CD4-positive, alpha-beta T cell treated with Interleukin-1 beta for 1 hour (primary cell): ENCODE measurements at places on chromosomes 16 and 17.

DNA sequence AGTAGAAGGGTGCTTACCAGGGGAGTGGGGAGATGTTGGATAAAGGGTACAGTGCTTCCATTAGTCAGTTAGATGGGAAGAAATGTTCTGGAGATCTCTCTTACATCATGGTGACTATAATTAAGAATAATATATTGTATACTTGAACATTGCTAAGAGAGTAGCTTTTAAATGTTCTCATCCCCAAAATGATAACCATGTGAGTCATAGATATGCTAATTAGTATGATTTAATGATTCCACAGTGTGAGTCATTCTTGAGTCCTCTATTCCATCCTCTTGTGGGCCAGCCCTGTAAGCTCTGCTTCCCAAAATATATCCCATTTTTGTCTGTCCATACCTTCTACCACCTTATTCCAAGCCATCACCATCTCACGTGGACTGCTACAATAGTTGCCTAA lies 80.6 kb upstream of the CDH11 start:
- DNase-seq: no peak

DNA sequence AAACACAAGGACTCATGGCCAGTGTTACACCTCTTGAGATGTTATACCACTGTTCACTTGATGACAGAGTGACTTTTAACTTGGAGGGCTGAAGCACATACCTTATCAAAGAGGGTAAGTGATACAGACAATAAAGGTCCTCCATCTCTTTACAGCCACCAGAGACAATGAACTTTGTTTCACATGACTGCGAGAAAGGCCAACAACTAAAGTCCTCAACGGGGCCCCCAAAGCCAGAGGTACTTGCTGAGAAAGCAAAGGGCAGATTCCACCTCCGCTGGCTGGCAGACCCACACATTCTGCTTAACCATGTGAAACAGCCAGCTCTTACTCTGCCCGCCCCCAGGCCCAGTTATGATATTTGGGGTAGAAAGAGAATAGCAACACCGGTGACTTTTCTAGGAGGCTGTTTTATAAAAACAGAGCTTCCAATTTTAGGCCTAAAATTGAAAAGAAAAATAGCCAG lies 21.4 kb downstream of the DCUN1D3 start:
- no peak for DNase-seq

- no peak for DNase-seq
Observed at GRCh38 chr16:1494129-1494640, 1.0 kb downstream of the TELO2 start.

DNA sequence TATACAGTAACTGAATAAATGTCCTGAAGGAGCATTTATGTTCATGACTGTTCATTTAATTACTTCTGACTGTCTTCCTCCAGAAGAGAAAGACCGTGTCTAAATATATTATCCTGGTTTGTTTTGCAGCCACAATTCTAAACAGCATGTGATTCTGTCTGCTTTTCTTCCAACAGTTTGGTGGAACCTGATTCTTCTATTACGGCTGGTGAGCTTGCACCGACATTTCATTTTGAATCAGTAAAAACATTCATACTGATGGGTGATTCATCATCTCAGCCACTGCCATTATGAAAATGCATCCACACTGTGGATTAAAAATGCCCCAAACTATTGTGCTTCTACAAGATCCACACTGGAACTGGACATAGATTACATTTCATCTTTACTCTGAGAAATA lies 16.9 kb downstream of the KNOP1 start:
- no peak for DNase-seq

GRCh38 chr17:77037943-77038342 lies 102.8 kb upstream of the SEC14L1 start:
- no peak for DNase-seq

DNA sequence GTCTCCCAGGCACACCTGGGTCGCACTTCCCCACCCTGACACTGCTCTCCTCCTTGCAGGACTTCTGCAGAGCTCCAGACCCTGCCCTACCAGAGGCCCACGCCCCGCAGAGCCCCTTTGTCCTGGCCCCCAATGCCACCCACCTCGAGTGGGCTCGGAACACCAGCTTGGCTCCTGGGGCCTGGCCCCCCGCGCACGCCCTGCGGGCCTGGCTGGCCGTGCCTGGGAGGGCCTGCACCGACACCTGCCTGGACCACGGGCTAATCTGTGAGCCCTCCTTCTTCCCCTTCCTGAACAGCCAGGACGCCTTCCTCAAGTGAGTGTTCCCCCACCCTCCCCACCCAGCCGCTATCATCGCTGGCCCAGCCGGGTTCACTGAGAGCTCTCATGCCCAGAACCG lies 79.6 kb downstream of the MGAT5B start:
- DNase-seq: no peak

DNA sequence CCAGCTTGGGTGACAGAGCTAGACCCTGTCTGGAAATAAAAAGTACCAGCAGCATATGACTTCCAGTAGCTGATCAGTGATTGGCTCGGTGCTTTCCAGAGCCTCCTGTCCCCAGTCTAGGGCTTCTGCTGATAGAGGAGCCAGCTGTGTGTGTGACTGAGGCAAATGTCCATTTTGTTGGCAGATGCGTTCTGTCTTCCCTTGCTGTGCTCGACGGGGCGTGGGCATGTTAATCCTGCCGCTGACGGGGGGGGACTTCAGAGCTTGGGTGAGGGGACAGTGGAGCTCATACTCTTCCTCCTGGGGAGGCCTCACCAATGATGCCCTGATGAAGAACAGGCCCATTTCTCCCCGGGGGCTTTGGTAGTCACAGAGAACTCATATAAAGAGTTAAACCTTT lies 14.6 kb downstream of the KCTD2 start:
- no peak for DNase-seq

DNA sequence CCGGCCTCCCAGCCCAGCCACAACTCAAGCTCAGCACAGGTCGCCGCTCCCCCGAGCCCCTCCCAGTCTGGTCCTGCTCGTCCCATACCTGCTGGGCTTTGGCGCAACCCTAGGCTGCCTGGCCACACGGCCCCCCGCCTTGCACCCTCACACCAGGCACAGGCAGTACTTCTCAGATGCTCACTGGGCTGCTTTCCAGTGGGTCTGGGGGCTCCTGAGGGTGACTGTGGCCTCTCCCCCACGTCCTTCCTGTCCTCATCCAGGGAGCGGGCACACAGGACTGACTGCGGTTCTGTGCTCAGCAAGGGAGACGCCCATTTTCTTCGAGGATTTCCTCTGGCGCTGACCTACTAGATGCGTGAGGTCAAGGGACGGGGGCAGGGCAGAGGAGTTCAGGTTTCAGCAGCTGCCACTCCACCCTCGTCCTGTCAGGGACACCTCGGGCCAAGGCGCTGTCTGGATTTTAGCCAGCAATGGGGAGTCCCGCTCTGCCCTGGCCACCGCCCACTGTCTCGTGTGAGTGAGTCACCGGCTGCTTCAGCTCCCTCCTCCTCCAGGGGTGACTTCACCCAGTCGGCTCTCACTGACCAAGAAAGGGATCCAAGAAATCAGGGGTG lies 115.8 kb downstream of the NPIPB11 start:
- peak; percentile 59 for DNase-seq

- DNase-seq: no peak
Observed at GRCh38 chr17:61208301-61209105, 191.1 kb upstream of the TBX2 start.

DNA sequence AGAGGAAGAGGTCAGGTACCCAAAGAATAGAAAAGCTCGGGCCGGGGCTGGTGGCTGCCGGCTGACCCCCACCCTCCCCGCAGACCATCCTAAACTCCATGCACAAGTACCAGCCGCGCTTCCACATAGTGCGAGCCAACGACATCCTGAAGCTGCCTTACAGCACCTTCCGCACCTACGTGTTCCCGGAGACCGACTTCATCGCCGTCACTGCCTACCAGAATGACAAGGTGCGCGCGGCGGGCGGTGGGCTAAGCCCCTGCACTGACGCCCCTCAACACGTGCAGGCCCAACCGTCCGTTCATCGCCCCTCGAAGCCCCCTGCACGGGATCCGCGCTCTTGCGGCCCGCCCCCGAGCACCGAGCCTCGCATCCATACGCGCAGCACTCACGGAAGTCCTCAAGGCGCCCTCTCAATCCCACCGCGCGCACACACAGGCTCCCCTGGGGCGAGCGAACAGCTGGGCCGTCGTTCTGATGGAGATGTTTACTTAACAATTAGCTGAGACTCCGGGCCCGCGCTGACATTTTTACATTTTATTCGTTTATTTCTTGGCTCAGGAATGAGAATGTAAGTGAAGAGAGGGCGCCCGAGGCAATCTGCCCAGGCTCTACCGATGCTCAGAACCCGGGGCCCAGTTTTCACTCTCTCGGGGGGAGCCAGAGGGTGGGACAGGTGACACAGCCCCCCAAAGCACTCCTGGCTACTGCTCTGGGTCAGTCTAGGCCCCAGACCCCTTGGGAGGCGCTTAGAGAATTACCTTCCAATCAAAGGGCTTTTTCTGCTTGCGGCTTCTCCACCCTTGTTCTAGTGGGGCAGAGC lies 3.5 kb downstream of the TBX2 start:
- no peak for DNase-seq

DNA sequence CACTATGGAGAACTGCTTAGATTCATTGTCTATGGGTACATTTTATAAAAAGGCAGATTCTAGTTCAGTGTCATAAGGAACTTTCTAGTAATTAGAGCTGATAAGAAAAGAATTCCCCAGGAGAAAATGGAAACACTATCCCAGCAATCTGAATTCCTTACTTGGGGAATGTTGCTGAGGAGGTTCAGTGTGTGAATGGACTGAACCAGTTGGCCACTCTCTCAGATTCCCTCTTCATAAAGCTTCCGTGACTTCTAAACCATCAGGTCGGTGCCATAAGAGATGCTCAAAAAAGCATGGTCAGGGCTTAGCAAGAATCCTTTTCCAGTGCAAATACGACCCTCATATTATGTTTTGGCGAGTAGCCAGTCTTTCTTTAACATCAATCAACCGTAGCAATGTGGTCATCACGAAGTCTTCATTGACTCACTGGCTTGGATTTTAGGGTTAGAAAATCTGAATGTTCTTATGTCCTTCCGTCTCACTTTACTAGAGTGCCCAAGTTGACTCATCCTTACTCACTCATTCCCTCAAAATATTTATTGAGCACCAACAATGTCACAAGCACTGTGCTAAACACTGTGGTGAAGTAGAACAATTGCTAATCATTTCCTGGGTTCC lies 102.7 kb upstream of the HLF start:
- no peak for DNase-seq

DNA sequence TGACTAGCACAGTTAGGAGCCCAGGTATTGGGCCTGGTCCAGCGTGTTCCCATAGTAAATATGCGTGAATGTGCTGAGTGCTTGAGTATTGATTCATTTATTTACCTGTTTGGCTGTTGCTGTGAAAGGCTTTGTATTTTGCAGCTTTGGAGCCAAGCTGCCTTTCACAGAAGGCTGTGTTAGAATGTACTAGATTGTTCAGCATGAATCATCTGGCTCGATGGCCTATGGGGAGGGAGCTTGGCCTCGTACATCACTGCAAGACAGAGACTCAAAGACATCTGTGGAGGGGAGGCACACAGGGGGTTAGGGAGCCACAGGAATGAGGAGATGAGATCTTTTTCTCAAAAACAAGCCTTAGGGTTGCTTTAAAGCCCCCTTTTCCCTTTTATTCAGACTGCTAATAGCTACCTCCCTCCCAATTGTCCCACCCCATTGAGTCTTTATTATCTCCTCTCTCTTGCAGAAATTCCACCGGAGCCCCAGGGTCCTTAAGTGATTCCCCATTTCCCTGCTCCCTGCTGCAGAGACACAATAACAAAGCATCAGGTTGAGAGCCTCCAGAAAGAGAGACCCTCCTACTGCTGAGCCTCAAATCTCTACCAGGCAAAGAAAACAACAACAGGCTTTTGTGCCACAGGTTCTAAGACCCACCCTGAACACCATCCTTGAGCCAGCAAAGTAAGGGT lies 307.2 kb downstream of the ABCC12 start:
- DNase-seq: no peak

- DNase-seq: no peak
Observed at GRCh38 chr17:4851084-4851483, 17.9 kb downstream of the MINK1 start.

GRCh38 chr17:526425-526824 lies 173.8 kb upstream of the RPH3AL start:
- DNase-seq: no peak

GRCh38 chr16:89286096-89286495 lies 68.6 kb downstream of the ZNF778 start:
- DNase-seq: no peak

GRCh38 chr16:68033101-68033500 lies 10.0 kb downstream of the DUS2 start:
- no peak for DNase-seq

- peak; percentile 99 for DNase-seq
Observed at GRCh38 chr17:7204828-7205461, 14.7 kb downstream of the DLG4 start.

GRCh38 chr17:15323131-15323530 lies 18.3 kb downstream of the TEKT3 start:
- DNase-seq: no peak

- no peak for DNase-seq
Observed at GRCh38 chr17:60724647-60725046, 47.0 kb downstream of the BCAS3 start.

DNA sequence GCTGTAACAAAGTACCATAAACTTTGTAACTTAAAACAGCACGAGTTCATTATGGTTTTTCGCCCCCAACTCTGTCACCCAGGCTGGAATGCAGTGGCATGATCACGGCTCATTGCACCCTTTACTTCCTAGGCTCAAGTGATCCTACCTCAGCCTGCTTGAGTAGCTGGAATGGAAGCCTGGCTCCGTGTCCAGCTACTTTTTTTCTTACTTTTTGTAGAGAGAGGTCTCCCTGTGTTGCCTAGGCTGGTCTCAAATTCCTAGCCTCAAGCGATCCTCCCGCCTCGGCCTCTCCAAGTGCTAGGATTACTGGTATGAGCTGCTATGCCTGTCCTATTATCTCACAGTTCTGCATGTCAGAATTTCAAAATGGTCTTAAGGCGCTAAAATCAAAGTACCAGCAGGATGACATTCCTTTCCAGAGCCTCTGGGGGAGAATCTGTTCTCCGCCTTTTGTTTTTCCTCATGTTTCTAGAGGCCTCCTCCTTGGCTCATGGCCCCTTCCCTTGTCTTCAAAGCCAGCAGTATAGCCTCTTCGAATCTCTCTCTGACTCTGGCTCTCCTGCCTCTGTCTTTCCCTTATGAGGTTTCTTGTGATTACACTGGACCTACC lies 10.1 kb upstream of the PRM1 start:
- DNase-seq: no peak

DNA sequence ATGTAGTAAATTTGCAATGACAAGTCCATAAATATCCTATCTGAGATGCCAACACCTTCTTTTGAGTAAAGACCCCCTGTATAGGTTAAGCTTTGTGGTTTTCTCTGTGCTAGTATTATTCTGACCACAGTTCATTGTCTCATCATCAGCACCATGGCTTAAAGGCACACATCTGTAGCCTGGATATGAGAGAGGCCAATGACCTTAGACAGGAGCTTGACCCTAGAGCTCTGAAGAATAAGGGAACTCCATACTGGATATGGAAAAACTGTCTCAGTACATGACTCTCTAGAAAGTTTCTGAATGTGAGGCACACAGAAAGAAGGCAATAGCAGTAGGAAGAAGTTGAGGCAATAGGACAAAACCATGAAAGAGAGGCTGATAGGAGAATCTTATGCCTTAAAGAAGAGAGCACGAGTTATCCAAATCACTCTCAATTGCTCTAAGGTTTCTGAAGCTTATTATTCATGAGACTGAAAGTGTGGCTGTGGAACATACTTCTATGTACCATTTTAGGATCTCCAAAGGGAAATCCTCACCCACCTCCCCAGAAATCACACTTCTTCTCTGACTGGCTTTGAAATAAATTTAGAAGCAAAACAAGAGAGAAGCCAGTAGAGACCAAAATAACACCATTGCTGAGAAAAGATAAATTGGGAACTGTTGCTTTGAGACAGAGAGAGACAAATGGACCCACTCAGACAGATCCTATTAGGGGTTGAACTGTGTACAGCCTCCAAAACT lies 150.2 kb downstream of the ABCA8 start:
- DNase-seq: no peak

GRCh38 chr16:15398618-15399316 lies 3.2 kb downstream of the MPV17L start:
- no peak for DNase-seq
